ENCODE measurements at places on chromosomes 16 and 17. TPM values are rescaled to one million over a fixed set of nuclear protein-coding genes. Genes with fewer than 3 reads are reported as not detected.

The TBC1D26 gene
- total RNA-seq: 0.65 TPM

The LRRC37A3 gene
- 6.4 TPM for total RNA-seq

The NT5C3B gene
- 44.8 TPM for total RNA-seq

The SLC5A11 gene
- total RNA-seq: not detected

The ADCY9 gene
- total RNA-seq: 23.9 TPM

The FOXF1 gene
- total RNA-seq: not detected

The CBX2 gene
- 3.0 TPM for total RNA-seq

The MT3 gene
- not detected for total RNA-seq

The SEC14L5 gene
- total RNA-seq: under 0.01 TPM

The MT1H gene
- total RNA-seq: not detected

The BCAR1 gene
- 73.8 TPM for total RNA-seq

The SMPD3 gene
- total RNA-seq: not detected

The NTN3 gene
- 1.6 TPM for total RNA-seq

The TLCD3A gene
- total RNA-seq: 27.7 TPM

The SRCIN1 gene
- not detected for total RNA-seq

The GCGR gene
- not detected for total RNA-seq

The ZNF750 gene
- not detected for total RNA-seq

The SCNN1G gene
- total RNA-seq: not detected

The TBC1D3H gene
- not detected for total RNA-seq

The SCNN1B gene
- total RNA-seq: not detected

The ADAMTS18 gene
- not detected for total RNA-seq

Measured in placental epithelial cell (primary cell).